ENCODE measurements at places on chromosomes 2 and 18.

- DNase-seq = no peak
These were observed 201.1 kb downstream of the PTH2R start for GRCh38 chr2:208607694-208608093.

GRCh38 chr18:79440316-79441110, 44.8 kb downstream of the NFATC1 start:
- DNase-seq = no peak

DNA sequence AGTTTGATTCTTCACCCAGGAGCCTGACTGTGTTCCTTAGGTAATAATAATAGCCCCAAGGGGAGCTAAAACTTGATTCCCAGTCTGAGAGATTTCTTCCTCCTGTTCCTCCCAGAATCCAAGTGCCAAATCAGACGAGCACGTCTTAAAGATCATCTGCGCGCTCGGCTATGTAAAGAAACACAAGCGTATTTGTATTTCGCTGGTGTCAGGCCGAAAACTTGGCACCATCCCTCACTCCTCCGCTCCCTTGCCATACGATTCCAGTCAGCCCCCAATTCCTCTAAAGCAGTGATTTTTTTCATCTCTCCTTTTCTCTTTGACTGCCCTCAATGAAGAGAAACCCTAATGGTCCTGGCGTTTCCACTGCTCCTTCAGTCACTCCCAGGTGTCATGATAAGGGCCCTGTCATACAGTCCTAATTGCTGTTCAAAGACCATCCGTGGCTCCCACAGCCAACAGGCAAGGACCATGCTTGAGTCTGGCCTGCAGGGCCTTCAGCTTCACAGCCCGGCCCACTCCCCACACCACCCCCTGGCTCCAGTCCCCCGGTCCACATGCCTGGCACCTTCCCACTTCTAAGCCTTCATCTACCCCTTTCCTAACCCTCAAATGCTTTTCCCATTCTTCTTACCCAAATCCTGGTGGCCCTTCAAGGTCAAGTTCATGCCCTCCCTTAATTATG, 130.8 kb upstream of the ID2 start:
- DNase-seq = no peak

GRCh38 chr2:43333656-43334144, 107.3 kb upstream of the ZFP36L2 start:
- DNase-seq = no peak

GRCh38 chr2:37672870-37673184, 1.4 kb upstream of the CDC42EP3 start:
- no peak for DNase-seq

GRCh38 chr2:104599787-104600510, 254.0 kb upstream of the POU3F3 start:
- no peak for DNase-seq

DNA sequence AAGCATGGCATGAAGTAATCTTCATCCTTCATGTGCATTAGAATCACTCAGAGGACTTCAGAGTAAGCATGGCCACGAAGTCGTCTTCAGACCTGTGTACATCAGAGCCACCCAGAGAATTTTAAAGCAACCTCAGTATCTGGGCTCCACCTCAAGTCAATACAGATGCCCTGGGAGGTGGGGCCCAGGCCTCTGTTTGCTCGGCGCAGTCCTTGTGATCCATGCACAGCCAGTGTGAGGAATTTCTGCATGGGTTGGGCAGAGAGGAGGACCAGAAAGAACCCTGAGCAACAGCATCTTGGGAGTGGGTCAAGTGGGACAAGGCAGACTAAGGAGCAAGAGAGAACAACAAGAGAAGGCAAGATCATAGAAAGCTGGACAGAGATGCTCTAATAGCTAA, 220.4 kb upstream of the TMEM200C start:
- DNase-seq = no peak
